Activated CD4-positive, alpha-beta T cell treated with anti-CD3 and anti-CD28 coated beads for 36 hours (primary cell): ENCODE measurements at places on chromosomes 1 and 21.

DNA sequence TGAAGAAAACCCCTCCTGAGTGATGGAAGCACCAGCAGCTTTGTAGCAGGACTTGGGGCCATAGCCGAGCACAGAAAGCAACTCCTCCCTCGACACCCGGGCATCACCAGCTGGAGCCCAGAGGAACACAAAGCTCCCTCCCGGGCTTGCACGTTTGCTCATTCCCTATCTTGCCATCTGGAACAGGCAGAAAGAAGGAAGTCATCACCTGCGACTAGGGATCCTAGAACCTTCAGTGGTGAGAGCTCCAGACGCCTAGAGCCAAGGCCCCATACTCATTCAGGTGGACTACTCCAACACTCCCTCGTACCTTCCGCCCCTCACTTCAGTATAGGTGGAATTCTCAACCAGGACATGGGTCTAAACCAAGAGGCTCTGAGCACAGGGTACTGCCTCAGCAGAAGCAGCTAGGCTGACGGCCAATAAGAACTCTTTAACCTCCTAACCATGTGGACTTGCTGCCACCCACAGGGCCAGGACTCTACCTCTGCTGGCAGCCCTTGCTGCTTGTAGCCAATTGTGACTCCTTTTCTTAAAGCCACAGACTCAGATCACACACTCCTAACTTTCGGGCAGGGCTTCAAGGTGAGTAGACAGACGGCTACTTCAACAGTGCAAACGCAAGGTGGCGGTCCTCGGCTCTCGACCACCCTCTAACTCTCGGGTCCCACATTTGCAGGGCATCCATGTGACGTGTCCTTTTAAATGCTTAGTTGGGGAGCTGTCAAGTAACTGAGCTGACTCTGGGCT, 65.4 kb downstream of the NPHP4 start:
- peaks cover 14% of the 10 kb centered on the region for H3K36me3 ChIP-seq
- no peak overlapping the region for H3K4me3 ChIP-seq
- no peaks in the 10 kb centered on the region for H3K27me3 ChIP-seq
- no peak overlapping the region for H3K27ac ChIP-seq
- H3K4me1 ChIP-seq: no peaks in the 10 kb centered on the region

GRCh38 chr1:184615301-184615700, 139.4 kb downstream of the EDEM3 start:
- DNase-seq: no peak
- H3K4me3 ChIP-seq: no peak overlapping the region
- no peak overlapping the region for H3K27ac ChIP-seq
- no peaks in the 10 kb centered on the region for H3K27me3 ChIP-seq
- H3K36me3 ChIP-seq: no peaks in the 10 kb centered on the region

DNA sequence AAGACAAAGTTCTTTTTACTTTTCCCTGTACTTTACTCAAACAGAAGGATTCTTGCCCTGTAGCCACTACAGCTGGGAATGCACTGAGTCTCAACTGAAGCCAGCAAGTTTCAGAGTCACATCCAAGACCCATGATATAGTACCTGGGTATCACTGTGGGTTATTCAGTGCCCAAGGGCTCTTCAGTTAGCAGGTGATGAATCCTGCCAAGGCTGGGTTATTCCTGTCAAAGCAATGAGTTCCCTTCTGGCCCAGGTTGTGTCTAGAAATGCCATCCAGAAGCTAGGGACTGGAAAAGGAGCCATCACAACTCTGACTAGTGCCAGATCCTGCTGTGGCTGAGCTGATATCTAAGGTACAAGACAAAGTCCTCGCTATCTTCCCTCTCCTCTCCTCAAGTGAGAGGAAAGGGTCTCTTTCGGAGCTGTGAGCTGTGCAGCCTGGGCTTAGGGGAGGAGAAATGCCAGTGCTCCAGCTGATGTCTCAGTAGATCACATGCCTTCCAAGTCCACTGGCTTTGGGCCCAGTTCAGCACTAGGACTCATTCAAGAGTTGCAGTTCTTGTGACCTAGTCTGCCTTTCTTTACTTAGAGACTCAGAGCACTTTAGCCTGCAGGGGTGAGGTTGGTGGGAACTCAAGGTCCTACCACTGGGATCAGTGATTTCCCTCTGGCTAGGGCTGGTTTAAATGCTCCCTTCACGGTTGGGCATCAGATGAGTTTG, 369.4 kb downstream of the TBX15 start:
- DNase-seq: no peak
- H3K27me3 ChIP-seq: no peaks in the 10 kb centered on the region

DNA sequence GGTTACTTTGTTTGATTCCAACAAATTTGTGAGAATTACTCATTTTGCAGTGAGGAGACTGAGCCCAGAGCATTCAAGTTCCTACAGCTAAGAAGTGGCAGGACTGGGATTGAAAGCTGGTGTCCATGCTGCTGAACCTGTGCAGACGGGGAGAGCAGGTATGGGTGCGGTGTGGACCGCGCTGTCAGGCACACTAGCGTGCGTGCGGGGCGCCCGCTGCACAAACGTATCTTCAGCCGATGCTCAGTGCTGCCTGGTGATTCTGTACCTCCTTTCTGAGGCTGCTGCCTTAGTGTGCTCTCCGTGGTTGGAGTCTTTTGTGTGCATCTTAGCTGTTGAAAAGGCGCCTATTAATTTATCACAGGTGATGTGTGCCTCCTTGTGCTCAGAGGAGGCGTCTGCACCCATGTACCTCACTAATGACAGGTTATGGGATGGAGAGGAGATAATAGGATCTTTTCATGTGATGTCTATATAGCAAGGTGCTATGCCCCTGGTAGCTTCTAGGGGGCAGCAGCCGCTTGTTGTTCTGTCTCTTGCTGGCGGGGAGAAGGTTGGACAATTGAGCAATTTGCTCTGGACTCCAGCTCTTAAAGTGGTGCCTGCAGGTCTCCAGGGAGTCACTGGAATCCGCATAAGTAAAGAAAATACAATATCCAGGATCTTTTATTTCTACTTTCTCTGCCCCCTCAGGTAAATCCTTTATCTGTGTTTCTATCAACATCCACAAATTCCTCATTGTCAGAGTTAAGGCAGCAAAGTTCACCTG, 32.5 kb downstream of the PEX14 start:
- H3K27me3 ChIP-seq: no peaks in the 10 kb centered on the region
- no peaks in the 10 kb centered on the region for H3K36me3 ChIP-seq
- H3K27ac ChIP-seq: no peak overlapping the region

GRCh38 chr21:33505833-33506232, 14.3 kb upstream of the DNAJC28 start:
- peaks cover 62% of the 10 kb centered on the region for H3K36me3 ChIP-seq
- DNase-seq: no peak
- H3K4me1 ChIP-seq: no peaks in the 10 kb centered on the region

DNA sequence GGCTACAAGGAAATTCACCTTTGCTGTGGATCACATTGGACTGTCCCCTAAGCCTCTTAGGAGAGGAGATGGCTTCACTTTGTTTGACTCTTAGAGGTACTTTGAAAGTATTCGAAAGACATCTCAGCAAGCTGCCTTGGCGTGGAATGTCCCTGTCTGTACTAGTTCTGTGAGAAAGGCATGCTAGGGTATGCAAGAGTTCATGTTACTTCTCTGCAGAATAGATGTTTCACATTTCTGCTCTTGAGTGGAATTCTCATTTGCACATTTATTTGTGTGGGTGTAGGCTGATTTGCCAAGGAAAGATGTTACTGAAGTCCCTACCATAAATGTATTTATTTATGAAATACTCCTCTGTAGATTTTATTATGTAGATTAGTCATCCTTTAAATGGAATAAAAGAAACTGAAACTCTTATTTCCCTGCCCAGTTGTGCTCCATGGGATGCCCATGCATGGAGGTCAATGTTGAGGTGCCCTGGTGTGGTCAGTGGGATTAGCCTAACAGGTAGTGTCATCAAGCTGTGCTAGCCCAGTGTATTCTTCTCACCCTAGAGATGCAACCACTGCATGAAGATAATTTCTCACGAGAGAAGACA, 13.8 kb downstream of the MIA3 start:
- H3K27ac ChIP-seq: peak overlapping the region; percentile 10
- H3K4me1 ChIP-seq: peaks cover 2% of the 10 kb centered on the region
- peaks cover 29% of the 10 kb centered on the region for H3K36me3 ChIP-seq
- DNase-seq: no peak
- no peaks in the 10 kb centered on the region for H3K27me3 ChIP-seq

GRCh38 chr1:22414244-22414751, 37.4 kb upstream of the ZBTB40 start:
- no peak overlapping the region for H3K4me3 ChIP-seq
- H3K4me1 ChIP-seq: peaks cover 3% of the 10 kb centered on the region
- no peaks in the 10 kb centered on the region for H3K36me3 ChIP-seq
- peaks cover 21% of the 10 kb centered on the region for H3K27me3 ChIP-seq
- no peak for DNase-seq

DNA sequence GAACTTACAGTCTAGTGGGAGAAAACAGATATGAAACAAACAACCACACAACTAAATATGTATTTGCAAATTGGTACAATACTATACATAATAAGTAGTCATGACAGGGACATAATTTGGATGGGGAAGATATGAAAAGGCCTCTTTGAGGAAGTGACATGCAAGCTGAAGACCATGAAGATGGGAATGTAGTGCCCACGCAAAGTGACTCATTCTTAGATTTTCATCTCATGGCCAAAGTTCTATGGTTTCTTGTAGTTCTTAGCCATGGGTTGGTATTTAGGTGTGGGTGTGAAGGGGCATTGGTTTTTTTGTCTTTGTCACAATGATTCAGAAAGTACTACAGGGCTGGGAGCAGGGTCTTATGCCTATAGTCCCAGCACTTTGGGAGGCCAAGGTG, 105.4 kb upstream of the FAM78B start:
- H3K4me3 ChIP-seq: no peak overlapping the region
- H3K27me3 ChIP-seq: no peaks in the 10 kb centered on the region
- no peak for DNase-seq
- no peaks in the 10 kb centered on the region for H3K36me3 ChIP-seq

- H3K27me3 ChIP-seq: peaks cover 4% of the 10 kb centered on the region
- peaks cover 18% of the 10 kb centered on the region for H3K4me1 ChIP-seq
Observed at GRCh38 chr1:11350265-11350664, 77.3 kb downstream of the UBIAD1 start.

GRCh38 chr1:25129380-25129779, 102.9 kb downstream of the SYF2 start:
- no peaks in the 10 kb centered on the region for H3K36me3 ChIP-seq
- no peaks in the 10 kb centered on the region for H3K27me3 ChIP-seq
- DNase-seq: no peak
- no peak overlapping the region for H3K4me3 ChIP-seq

DNA sequence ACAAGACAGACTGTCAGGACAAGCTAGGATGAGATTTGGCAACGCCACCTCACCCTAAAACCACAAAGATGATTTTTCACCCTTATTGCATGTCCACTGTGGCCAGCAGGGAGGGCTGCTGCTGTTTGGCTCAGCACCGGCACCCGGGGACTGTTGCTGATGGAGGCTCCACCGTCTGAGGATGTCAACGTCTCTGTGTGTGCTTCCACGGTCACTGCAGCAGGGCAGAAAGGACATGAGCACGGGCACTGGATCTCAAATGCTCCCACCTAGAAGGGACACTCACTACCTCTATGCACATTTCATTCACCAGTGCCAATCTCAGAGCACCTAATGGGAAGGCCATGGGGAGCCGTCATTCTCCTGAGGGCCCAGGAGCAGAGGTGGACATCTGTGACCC, 599.6 kb downstream of the PTPRU start:
- no peak for DNase-seq
- no peak overlapping the region for H3K4me3 ChIP-seq
- peaks cover 12% of the 10 kb centered on the region for H3K27me3 ChIP-seq
- no peaks in the 10 kb centered on the region for H3K4me1 ChIP-seq

DNA sequence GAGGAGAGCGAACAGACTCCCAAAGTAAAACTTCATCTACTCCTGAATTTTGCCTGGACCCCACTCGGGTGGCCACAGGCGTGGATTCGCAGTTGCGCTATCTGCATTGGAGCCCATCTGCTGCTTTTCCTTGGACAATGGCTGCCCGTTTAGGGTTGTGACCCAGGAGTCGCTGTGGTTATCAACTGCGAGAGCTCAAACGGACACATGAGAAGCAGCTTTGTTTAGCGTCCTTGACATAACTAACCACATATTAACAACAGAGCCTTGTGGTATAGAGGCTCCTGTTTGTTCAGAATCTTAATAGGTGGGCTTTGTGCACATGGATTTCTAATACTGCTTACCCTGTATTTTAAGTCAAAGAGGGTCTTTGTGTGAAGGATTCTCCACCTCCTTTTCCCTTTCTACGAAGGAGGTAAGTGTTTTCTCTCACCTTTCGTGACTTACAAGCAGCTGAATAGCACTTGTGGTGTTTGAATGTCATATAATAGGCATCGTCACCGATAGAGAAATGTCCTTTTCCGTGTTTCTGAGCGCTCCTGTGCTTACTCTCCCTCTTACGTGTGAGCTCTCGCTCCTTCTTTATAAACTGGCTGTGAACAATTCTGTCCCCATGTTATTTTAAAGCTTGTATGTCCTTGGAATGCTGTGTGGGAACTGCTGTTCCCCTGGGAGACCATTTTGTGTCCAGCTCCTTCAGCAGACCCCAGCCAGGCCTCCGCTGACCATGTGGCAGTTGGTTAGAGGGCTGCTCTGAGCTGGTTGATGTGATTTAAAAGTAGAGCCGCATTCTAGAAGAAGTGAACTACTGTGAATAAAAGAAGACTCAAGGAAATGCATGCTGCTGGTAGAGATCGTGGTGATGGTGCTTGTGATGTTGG, 441.4 kb downstream of the RPS6KC1 start:
- peaks cover 18% of the 10 kb centered on the region for H3K27me3 ChIP-seq
- H3K4me1 ChIP-seq: no peaks in the 10 kb centered on the region
- no peaks in the 10 kb centered on the region for H3K36me3 ChIP-seq
- no peak overlapping the region for H3K4me3 ChIP-seq
- no peak for DNase-seq

DNA sequence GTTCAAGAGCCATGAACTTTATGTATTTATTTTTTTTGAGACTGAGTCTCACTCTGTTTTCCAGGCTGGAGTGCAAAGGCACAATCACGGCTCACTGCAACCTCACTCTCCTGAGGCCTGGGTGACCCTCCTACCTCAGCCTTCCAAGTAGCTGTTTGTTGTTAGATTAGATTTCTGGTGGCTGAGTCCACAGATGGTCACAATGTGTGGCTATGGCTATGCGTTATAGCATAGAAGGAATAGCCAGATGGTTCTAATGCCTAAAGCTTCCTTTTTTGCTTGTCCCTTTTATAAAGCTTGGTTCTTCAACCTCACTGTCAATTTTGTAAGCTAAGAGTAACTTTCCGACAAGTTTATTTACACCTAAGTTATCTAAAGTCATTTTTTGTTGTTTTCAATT, 62.3 kb upstream of the FMN2 start:
- DNase-seq: no peak
- H3K4me3 ChIP-seq: no peak overlapping the region
- no peaks in the 10 kb centered on the region for H3K36me3 ChIP-seq
- peaks cover 3% of the 10 kb centered on the region for H3K27me3 ChIP-seq

DNA sequence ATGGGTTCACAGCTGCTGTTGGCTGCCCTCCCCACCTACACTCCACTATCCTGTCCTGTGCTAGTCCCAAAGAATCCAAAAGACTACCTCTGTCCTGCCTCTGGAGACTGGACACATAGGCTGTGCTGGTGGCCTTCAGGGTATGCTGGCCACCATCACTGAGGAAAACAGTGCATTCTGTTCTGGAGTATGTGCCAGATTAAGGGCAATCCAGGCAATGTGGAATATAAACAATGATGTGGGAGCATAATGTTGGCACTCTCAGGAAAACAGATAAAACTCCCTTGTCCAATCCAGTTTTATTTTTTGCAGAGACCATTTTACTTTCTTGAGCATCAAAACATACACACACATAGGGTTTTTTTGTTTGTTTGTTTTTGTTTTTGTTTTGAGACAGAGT, 94.3 kb downstream of the GLUL start:
- no peaks in the 10 kb centered on the region for H3K36me3 ChIP-seq
- no peak overlapping the region for H3K27ac ChIP-seq
- no peak overlapping the region for H3K4me3 ChIP-seq
- peaks cover 25% of the 10 kb centered on the region for H3K4me1 ChIP-seq
- no peak for DNase-seq
- no peaks in the 10 kb centered on the region for H3K27me3 ChIP-seq

- no peak for DNase-seq
- H3K36me3 ChIP-seq: no peaks in the 10 kb centered on the region
- H3K4me1 ChIP-seq: peaks cover 15% of the 10 kb centered on the region
- H3K27ac ChIP-seq: peak overlapping the region; percentile 47
Observed at GRCh38 chr21:45303751-45304475, 16.2 kb upstream of the POFUT2 start.
